ENCODE measurements at places on chromosomes 1 and 21.

GRCh38 chr1:32536117-32536516 is 3.1 kb upstream of the ZBTB8A start:
- no peak for DNase-seq

DNA sequence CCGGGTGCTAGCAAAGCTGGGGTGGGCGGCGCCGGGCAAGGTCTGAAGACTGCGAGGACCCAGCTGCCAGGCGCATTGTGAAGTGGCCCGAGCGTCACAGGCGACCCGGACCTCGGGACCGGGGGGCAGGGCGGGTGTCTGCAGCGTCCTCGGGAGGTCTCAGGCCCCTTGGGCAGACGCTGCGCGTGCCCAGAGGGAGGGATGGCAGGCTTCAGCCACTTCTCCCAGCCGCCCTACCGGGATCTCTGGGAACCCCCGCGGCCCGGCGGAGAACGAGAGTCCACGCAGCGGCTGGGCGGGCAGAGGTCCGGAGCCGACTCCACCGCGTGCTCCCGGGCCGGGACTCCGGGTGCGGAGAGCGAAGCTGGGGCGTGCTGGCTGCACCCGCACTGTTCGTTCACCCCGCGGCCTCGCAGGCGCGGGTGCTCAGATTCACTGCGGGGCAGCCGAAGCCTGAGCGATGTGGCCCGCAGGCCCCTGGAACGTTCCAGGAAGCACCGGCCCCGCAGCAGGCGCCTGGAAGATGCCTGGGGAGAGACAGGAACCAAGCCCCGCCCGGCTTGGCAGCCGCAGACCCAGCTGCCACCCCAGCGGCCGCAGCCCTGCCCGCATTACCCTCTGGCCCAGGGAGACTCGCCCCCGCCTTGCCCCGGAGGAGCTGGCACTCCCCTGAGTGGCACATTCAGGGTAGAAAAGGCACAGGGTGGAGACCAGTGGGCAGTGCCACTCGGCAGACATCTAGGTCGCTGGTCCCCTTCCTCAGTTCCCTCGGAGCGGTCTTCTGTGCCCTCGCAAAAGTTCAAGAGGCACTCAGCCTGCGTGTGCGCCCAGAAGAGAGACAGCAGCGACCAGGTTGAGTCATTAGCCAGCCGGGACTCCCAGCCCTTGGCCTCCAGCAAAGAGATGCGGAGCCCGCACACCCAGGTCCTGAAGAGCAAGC is at the start of gene CCDC185:
TSS of gene CCDC185 (plus strand) at position 141 of the 940 bp plus-strand sequence. CDS start at position 202, 61 bp downstream.
- DNase-seq, result no peak

GRCh38 chr1:179938752-179939151 is 15.9 kb upstream of the CEP350 start:
- DNase-seq, result no peak

DNA sequence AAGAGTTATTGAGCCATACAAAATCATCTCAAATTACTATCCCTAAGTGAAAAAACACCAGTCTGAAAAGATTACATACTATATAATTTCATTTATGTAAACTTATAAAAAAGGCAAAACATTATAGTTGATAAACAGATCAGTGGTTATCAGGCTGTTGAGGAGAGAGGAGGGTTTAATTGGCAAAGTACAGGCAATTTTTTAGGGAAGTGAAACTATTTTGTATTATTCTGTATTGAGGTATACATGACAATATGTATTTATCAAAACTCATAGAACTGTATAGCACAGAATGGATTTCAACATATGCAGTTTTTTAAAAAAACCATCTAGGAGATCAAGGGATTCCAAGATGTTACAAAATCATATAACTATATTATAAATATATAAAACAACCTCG is 403.7 kb downstream of the LTN1 start:
- DNase-seq, result no peak

- DNase-seq, result no peak
Observed at GRCh38 chr1:218692808-218693207, 347.7 kb downstream of the TGFB2 start.

GRCh38 chr1:101854271-101854670 is 142.5 kb downstream of the OLFM3 start:
- no peak for DNase-seq

DNA sequence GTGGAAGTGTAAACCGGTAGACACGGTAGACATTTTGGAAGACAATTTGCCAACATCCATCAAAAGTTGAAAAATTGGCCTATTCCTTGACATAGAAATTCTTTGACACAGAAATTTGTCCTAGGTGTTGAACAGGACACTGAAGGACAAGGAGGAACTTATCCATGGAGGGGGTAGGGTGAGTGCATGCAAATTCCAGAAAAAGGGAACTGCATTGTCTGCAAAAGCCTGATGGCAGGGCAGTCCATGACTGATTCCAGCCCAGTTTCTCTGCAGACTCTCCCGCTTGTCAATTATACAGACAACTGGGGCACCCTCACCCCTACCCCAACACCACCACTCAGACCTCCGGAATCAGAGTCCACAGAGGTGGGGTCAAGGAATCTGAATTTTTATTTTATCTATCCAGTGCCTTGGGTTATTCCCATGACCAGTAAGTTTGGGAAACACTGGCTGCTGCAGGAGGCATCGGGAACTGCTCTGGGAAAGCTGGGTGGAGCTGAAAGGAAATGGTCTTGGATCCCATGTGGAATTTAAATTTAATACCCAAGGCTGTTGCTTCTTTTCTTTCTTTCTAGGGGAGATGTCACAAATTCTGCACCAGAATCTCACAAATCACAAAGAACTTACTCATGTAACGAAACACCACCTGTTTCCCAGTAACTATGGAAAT is 103.3 kb upstream of the SLC45A1 start:
- DNase-seq, result no peak

DNA sequence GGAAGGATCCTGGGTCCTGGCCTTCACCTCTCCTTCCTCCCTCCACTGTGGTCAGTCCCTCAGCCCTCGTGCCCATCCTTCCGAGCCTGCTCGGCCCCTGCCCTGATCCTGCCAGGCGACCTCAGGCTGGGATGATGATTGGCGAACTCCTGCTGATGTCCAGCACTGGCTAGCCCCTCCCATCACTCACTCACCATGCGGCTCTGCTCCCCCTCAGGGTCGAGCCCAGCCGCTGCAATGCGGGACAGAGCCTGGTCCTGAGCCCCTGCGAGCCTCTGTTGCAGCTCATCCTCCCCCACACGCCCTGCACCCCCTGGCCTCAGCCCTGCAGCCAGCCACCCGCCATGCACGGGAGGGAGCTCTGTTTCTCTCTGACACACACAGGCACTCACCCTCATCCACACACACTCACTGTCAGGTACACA is 100.2 kb downstream of the DMRTB1 start:
- no peak for DNase-seq

DNA sequence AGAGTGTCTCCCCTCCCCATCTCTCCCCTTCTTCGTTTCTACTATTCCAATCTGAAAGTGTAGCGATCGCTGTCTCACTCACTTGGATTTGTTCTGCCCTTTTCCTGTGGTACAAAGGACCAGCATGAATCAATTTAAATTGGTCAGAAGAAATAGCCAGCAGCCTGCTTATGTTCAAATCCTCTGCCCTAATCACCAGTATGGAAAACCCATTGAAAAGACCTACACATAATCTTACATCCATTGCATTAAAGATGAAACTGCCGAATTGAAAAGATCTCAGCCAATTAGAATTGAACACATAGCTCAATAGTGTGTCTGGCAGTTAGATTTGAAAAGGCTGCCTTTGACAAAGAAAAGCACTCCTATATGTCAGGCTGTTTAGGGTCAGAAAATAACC is 122.6 kb downstream of the TNNI3K start:
- DNase-seq, result no peak

DNA sequence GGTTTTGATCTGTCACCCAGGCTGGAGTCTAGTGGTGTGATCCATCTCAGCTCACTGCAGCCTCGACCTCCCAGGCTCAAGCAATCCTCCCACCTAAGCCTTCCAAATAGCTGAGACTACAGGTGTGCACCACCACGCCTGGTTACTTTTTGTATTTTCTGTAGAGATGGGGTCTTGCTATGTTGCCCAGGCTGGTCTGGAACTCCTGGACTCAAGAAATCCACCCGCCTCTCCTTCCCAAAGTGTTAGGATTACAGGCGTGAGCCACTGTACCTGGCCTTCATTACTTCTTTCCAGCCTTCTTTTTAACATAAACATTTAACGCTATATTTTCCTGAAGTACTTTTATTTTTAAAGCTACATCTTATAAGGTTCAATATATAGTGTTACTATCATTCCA is 18.4 kb upstream of the HMGCL start:
- DNase-seq, result no peak

DNA sequence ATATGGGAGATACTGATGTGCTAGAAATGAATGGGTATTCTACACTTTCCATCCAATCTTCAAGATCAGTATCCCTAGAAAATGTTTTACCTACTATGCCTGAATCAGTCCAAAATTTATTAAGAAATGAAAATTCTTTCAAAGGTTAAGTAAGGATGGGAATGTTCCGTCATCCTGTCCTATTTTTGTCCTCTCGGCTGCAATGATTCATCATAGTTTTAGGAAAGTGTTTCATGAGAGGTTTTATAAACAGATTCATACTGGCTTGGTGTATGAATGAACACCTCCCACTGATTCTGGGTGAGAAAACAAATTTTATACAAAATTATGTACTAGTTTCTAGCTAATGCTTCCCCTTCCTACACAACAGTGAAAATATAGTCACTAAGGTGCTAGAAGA is 504.6 kb upstream of the NR5A2 start:
- DNase-seq, result no peak

GRCh38 chr1:223712850-223713474 is 623 bp downstream of the CAPN2 start:
- DNase-seq, result peak; percentile 32

DNA sequence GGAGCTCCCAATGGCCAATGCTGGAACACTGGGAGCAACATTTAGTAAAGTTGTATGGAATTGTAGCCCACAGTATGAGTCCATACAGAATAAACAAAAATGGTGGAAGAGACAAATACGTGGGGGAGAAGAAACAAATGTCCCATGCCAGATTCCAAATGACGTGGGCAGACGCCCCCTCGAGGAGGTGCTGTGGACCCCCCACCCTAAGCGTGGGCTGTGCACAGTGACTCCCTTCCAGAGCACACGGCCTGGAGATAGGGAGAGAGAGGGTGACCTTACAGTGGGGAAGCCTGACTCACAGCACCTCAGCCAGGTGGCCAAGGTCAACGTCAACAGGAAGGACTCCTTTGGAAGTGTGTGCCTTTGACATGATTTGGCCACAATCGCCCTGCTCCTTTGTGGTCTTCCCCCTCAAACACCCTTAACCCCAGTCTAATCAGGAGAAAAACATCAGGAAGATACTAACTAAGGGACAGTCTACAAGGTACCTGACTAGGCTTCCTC is 13.7 kb upstream of the PDE9A start:
- DNase-seq, result no peak

DNA sequence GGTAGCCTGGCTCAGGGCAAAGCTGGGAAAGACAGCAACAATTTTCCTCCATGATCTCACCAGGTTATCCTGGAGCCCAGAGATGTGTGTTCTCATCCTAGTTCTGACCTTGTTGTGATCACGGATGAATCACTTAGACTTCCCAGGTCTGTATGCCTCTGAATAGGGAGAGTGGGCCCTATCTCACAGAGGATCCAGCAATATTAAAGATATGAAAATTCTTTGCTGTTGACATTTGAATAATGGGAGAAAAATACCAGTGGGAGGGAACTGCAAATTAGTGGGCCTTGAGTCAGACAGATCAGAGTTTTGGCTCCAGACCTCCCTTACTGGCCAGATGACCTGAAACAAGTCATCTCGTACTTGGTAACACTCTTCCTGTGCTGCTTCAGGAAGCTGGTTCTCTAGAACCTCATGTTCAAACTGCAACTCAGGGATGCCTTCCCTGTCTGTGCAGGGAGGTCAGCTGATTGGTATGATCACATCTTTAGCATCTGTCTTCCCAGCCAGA is 32.8 kb upstream of the RNF19B start:
- DNase-seq, result no peak

DNA sequence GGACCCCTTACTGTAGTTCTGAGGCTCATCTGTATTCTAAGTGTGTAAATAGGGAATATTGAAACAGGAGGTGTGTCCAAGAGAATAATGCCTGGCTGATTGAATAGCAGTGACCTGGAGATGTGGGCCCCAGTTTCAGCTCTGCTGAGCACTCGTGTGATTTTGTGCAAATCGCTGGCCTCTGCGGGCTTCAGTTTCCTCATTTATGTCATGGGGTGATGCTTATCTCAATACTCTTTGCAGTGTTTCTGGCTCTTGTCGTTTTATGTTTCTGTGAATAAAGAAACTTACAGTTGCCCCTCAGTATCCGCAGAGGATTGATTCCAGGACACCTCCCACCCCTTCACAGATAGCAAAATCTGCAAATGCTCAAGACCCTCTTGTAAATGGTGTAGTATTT is 5.0 kb downstream of the COG2 start:
- no peak for DNase-seq

DNA sequence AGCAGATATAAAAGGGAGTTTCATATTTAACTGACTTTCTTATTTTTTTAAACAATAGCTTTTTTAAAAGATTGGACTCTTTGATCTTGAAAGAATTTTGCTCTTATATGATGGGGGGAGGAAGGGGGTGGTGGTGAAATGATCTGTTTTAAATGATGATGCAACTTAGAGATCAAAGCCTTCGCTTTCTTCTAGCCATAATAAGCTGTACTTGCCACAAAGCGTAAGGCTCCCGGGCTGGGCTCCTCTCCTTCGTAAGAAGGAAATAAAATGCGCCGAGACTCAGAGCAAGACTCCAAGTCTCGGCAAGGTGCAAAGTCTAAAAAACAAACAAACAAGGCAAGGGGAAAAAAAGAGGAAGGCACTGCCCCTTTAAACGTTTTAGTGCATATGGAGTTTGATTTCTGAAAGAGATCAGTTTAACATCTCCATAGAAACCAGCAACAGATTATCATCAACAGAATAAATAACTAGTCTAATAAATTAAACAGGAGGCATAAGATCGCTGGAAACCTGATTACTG is 3.3 kb downstream of the CASZ1 start:
- DNase-seq, result no peak

DNA sequence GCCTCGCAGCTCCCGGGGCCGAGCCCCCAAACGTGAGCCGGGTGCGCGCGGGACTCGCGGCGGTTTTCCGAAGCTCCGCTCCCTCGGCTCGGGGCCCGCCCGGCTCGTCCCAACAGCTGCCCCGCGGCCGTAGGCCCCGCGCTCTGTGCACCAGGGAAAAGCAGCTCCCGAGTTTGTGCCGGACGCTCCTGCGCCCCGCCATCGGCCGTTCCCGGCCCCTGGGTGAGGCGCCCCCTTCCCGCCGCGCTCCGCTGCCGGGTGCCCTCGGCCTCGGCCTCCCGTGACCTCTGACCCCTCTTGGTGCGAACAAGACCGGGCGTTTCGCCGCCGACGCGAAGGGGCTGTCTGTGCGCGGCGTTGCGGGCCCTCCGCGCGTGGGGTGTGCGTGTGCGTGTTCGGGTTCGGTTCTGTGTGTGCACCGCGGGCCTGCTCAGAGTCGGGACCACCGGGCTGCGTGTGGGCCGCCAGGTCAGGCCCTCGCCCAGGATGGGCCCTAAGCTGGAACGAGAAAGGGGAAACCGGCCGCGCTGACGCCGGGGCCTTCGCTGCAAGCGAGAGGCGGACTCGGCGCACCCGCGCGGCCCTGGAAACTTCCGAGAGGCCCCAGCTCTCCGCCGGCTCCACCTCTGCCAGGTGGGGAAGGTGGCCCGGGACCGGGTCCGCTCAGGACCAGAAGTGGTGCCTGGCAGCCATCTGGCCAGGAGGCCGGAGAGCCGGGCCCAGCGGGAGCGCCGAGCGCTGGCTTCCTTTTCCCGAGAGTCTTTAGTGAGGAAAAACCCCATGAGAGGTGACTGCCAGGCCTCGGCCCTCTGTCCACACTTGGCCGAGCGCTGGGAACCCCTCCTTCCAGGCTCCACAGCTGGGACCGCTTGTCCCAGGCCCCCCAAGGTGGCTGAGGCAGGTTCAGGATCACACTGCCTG is 1.9 kb downstream of the PRDM16 start:
- no peak for DNase-seq

Data from activated naive CD4-positive, alpha-beta T cell treated with anti-CD3 and anti-CD28 coated beads, Interleukin-2, amount 50 U/mL, for 72 hours (primary cell).